Brain pericyte (primary cell): ENCODE measurements at places on chromosomes 3 and 15.

DNA sequence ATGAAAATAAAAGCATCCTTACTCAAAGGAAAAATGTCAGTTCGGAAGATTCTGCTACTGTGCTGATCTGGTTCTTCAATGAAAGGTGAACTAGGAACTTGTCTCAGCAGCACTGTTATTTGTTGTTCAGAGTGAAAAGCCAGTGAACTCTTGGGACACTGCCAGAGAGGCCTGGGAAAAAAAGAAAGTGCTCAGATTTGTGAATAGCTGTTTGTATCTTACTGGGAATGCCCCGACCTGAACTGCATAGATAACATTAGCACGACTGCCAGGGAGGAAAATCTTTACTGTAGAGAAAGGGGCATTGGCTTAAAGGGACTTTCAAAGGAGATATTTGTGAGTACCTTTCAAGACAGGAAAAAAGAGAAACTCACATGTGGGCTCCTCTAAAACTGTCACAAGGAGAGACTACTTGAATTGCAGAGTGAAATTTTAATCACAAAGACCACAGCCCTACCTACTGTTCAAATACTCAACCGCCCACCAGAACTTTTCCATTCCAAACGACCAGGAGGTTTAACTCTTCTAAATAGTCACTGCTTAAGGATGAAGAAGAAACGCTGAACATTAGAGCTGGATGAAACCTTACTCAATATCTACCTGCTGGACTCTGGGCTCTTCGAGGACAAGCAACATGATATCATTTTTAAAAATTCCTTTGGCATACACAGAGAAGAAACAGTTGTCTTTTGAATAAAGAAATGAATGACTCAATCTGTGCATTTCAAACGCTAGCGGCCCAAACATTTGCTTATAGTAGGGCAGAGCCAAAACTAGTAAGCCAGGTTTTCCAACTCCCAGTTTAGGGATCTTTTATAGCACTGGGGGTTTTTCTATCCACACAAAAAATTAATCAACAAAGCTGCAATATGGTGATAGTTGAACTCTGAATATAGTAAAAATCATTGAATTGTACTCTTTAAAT, 13.4 kb downstream of the TAMM41 start:
- DNase-seq = no peak

GRCh38 chr3:58072052-58072762, 64.0 kb downstream of the FLNB start:
- no peak for DNase-seq

DNA sequence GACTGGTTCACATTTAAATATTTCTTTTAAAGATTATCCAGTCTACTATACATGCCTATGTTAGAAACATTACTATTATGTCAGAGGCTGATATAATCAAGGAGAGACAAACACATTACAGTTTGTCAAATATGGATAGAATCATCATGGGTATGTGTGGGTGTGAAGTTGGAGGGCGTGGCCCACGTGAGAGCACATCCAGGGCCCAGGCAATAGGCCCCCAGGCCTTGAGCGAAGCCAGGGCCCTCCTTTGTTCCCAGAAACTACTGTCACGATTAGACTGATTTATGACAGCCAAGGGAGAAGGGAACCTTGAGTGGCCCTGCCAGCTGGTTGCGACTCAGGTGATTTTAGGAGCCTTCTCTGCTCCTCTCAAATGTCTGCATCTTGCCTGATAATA, 26.9 kb upstream of the LDHAL6B start:
- DNase-seq = no peak

DNA sequence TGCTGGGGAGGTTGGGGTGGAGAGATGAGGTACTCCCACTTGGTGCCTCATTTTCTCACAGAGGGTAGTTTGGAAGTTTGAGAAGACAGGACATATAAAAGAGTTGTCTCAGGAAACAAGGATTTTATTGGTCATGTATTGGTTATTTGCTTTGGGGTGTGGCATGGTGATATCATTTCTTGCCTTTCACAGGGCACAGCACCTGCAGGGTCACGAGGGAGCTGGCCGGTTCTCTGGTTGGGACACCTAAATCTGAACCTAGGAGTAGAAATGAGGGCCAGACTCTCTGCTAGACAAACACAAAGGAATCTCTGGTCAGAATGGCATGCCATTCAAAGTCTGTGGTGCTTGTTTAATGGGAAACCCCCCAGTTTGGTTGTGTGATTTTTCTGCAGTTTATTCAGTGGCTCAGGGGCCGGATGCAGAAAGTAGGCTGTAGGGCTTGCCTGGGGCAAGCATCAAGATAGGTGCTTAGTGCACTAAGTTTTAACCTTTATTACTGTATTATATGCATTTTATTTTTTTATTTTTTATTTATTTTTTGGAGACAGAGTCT, 237.7 kb upstream of the EIF1B start:
- DNase-seq = no peak

- DNase-seq = no peak
These were observed 97.8 kb downstream of the SQOR start for GRCh38 chr15:45732662-45733061.

GRCh38 chr3:143928056-143928455, 43.6 kb upstream of the DIPK2A start:
- DNase-seq = no peak

- no peak for DNase-seq
These were observed 119.9 kb downstream of the LMLN start for GRCh38 chr3:198079771-198080520.

DNA sequence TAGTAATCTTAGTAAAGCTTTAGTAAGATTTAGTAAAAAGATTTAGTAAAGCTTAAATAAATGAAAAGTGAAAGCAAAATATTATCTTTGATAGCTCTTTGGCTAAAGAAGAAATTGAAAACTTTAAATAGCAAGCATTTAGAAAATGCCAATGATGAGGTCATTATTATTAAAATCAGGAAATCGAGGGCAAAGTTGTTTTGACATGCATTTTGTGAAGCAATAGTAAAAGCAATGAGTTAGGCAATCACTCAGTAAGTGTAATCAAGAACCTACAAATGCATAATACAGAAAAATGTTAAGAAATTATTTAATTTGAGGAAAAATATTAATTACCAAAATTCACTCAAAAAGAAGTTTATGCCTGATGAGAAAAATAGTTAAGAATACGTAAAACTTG, 280.3 kb upstream of the MME start:
- no peak for DNase-seq
